ENCODE measurements at places on chromosomes 2 and 18.

GRCh38 chr2:88252646-88253045 is 82.5 kb downstream of the THNSL2 start:
- DNase-seq = no peak

- no peak for DNase-seq
Observed at GRCh38 chr2:53473775-53474311, 293.8 kb upstream of the CHAC2 start.

GRCh38 chr2:101801496-101801895 is 104.0 kb downstream of the MAP4K4 start:
- DNase-seq = no peak

GRCh38 chr2:234081970-234082822 is 31.7 kb downstream of the SPP2 start:
- DNase-seq = no peak

GRCh38 chr2:217643789-217644301 is 358.9 kb downstream of the TNS1 start:
- DNase-seq = no peak

DNA sequence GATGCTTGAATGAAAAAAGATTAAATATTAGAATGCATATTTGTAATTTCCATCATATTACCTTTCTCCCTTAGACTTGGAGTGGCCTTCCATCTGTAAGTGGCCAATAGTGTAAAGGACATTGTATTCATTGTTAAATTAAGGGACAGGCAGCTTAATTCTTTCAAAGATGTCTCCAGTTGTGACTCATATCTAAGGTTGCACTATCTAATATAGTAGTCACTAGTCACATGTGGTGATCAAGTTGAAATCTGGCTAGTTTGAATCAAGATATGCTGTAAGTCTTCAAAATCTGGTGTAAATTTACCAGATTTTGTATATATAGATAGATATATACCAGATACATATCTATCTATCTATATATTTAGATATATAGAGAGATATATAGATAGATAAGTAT is 52.4 kb upstream of the AGPS start:
- DNase-seq = no peak

GRCh38 chr2:158818511-158818910 is 23.4 kb downstream of the DAPL1 start:
- no peak for DNase-seq

GRCh38 chr2:4369826-4370419 is 666.5 kb downstream of the DCDC2C start:
- DNase-seq = no peak

DNA sequence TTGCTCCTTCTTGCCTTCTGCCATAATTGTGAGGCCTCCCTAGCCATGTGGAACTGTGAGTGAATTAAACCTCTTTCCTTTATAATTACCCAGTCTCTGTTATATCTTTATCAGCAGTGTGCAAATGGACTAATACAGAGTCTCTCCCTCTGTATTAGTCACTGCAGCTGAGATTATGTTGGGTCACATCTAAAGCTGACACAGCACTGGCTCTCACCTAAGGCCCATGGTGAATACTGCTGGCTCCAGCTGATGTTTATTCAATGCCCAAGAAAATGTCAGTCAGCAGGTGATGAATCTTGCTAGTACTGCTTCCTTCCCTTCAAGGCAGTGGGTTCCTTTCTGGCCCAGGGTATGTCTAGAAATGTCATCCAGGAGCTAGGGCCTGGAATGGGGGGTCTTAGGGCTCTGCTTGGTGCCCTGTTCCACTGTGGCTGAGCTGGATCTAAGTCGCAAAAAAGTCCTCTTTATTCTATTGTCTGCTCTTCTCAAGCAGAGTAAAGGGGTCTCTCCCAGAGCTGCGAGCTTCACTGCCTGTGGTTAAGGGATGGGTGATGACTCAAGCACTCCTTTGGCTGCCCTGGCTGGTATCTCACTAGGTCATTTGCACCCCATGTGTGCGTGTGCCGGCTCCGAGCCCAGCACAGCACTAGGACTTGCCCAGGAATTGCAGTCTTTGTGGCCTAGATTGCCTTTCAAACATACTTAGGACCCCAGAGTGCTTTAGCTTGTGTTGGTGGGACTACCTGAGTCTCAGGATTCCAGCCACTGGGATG is 29.9 kb downstream of the PPP1R1C start:
- DNase-seq = no peak

DNA sequence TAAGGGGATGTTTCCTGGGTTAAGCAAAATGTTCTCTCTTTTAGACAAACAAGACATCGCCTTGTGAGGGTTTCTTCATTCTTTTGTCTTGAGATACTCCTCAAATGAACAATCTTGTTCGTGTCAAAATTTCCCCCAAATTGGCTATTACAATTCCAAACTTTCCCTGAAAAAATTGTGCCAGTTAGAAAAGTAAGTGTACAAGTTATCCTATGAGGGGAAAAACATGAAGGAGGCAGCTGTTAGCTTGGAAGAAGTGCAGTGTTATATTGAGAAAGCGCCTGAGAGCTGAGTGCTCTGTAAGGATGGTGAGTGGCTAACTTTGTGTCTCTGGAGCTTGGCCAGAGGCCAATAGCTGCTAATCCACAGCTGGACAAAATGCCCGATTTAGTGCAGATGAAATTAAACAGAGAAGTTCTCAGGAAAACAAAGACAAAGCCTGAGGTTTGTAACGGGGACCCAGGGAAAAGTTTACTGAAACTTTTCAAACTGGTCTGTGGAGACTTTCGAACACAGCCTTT is 14.1 kb upstream of the PLEKHH2 start:
- DNase-seq = no peak

DNA sequence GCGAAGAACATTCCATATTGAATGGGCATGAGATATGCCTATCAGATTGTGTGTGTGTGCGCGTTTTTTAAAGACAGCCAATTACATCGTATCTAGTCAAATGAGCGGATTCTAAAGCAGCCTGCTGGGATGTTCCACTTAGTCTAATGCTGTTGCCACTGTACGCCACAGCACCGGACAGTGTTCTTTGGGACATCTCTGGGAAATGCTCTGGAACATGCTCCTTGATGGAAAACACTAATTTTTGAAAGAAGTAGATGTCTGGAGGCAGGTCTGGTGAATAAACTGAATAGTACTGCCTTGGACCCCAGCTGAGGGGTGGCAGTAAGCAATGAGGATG is 3.6 kb upstream of the TMEM150A start:
- DNase-seq = no peak

- no peak for DNase-seq
Observed at GRCh38 chr18:65227970-65228369, 522.8 kb upstream of the CDH7 start.

GRCh38 chr2:230268606-230269243 is 43.2 kb downstream of the SP140 start:
- DNase-seq = no peak

- no peak for DNase-seq
Observed at GRCh38 chr2:2331881-2332280, 806 bp upstream of the MYT1L start.

- DNase-seq = no peak
Observed at GRCh38 chr2:216652566-216652965, 19.3 kb downstream of the IGFBP2 start.

GRCh38 chr2:216621292-216621691 is 11.9 kb upstream of the IGFBP2 start:
- DNase-seq = no peak

DNA sequence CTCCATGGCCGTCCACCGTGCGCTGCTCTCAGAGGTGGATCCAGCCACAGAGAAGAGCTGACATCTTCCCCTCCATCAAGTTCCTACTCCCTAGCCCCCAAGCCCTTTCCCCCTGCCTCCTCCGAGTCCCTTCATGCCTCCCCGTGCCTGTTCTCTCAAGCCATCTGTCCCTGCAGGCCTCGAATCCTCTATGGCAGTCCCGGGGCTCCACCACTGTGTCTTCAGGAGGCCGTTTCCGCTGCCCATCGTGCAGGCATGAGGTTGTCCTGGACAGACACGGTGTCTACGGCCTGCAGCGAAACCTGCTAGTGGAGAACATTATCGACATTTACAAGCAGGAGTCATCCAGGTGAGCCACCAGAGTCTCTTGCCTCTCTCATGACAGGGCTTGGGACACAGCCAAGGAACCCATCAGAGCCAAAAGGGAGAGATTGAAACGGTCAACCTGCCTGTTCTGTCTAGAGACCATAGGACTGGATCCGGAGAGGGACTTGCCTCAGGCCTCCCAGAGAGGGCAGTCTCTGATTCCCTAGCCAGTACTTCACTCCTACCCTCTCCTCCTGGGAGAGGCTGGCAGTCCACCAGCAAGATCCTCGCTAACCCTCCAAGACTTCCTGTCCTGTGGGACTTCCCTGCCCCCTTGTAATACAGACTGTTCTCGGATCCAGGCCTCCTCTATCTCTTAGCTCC is 9.7 kb downstream of the UCN start:
- no peak for DNase-seq

DNA sequence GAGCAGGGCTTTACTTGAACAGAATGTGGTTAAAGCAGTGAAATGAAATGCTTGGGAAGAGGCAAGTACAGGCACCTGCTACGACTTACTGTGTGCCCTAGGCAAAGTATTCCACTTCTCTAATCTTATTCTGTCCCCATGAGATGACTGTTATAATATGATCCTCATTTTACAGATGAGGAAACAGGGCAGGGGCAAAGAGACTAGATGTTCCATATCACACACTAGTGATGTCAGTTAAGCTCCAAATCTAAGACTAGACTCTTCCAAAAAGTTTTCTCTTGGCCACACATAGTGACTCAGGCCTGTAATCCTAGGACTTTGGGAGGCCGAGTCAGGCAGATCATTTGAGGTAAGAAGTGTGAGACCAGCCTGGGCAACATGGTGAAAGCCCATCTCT is 235.0 kb downstream of the SETBP1 start:
- DNase-seq = no peak

Measured in CD4-positive, alpha-beta T cell treated with Interleukin-15 for 1 hour (primary cell).